ENCODE measurements at places on chromosomes 7 and 10.

- H3K27me3 ChIP-seq, result no peaks in the 10 kb centered on the region
- no peak for DNase-seq
- H3K4me3 ChIP-seq, result peak overlapping the region; percentile 24
- H3K27ac ChIP-seq, result peak overlapping the region; percentile 93
These were observed 193.1 kb upstream of the KLF14 start for GRCh38 chr7:130927062-130927461.

DNA sequence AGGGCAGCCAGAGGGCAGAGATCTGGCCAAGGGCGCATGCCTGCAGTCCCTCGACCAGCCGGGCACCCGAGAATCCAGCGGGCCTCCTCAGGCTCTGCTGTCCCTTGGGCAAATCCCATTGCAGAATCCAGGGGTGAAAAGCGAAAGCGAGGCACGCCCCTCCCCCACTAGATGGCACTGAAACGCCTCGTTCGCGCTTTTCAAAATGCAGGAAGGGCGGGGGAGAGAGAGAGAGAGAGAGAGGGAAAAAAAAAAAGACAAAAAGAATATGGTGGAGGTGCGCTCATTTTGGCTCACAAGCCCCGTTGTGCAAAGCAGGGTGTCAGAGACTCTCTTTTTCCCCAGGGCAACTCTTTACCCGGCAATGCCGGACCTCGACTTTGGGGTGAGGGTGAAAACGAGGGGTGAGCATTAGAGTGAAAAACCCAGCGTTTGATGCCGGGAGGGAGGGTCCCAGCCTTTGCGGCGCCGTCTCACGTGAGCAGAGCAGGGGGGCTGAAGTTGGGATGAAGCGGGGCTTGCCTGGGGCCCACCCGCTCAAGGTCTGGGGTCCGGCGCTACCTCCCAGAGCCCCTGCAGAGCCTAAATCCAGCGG, 2.5 kb upstream of the TMEM178B start:
- H3K27me3 ChIP-seq, result peaks cover 48% of the 10 kb centered on the region
- peak; percentile 35 for DNase-seq
- peak overlapping the region; percentile 63 for H3K4me3 ChIP-seq
- no peak overlapping the region for H3K27ac ChIP-seq

- DNase-seq, result no peak
- H3K4me3 ChIP-seq, result no peak overlapping the region
- H3K36me3 ChIP-seq, result no peaks in the 10 kb centered on the region
- no peaks in the 10 kb centered on the region for H3K27me3 ChIP-seq
- no peak overlapping the region for H3K27ac ChIP-seq
These were observed 214.5 kb downstream of the MBL2 start for GRCh38 chr10:52558090-52558489.

DNA sequence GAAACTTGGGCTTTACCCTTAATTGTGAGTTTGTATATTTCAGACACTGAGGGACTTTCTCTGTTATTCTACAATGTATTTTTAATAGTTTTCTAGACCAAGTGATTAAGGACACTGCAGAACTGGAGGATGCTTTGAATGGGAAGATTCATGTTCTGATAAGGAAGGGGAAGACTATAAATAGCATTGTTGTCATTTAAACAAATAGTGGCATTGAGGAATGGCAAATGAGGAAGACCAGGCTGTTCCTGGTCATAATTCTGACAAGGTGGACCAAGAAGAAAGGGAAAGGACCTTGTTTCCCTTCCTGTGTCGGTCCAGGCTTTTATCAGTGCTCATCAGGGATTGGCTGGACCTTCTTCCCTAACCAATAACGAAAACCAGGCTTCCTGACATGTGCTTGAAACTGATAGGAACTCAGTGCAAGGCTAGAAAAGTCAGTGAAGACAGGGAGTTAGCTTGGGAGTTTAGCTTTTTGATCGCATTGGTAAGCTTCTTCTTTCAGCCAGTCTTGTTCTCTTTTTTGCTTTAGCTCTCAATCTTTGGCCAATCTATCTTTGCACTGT, 116.2 kb downstream of the ITGA8 start:
- H3K4me3 ChIP-seq, result no peak overlapping the region
- DNase-seq, result no peak
- no peaks in the 10 kb centered on the region for H3K4me1 ChIP-seq
- no peak overlapping the region for H3K27ac ChIP-seq

DNA sequence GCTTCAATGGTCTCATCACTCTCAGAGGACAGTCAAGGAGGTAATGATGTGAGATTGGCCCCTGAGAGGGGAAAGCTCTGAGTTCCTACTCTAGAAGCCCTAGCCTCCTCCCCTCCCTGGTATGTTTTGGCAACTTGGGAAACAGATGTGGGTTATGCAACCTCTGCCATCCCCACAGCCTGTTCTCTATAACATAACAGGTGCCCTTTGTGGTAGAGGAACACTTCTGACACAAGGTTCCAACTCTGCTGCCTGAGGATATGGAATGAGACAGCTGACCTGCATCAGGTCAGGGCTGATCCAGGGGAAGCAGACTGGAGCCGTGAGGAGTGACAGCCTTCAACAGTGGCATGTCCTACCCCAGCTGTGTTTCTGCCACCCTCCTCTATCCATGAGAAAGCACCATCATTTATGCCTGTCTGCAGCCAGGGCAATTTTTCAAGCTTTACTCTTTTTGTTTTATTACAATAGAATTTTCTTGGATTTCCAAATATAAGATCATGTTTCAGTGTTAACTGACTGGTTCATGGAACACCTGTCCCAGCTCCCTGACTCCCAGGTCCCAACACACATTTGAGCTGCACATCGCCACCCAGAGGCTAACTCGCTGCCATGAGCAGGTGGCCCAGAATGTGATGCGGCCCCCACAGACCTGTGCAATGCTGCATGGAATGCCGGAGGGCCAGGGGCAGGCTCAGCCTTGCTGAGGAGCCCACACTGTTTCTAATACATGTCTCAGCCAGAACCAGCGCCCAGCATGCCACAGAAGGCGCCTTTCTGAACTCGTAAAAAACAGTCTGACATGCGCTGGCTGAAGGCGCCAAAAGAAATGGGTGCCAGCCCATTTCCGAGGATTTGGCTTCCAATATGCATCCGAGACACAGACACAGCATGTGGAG, 124.8 kb upstream of the CHST15 start:
- DNase-seq, result no peak
- H3K4me1 ChIP-seq, result peaks cover 12% of the 10 kb centered on the region
- H3K4me3 ChIP-seq, result no peak overlapping the region
- H3K27me3 ChIP-seq, result peaks cover 7% of the 10 kb centered on the region
- no peaks in the 10 kb centered on the region for H3K36me3 ChIP-seq
